ENCODE measurements at places on chromosomes 2 and 18.
A peak's percentile ranks its signal among the peaks of the same experiment; 100 is the strongest.

DNA sequence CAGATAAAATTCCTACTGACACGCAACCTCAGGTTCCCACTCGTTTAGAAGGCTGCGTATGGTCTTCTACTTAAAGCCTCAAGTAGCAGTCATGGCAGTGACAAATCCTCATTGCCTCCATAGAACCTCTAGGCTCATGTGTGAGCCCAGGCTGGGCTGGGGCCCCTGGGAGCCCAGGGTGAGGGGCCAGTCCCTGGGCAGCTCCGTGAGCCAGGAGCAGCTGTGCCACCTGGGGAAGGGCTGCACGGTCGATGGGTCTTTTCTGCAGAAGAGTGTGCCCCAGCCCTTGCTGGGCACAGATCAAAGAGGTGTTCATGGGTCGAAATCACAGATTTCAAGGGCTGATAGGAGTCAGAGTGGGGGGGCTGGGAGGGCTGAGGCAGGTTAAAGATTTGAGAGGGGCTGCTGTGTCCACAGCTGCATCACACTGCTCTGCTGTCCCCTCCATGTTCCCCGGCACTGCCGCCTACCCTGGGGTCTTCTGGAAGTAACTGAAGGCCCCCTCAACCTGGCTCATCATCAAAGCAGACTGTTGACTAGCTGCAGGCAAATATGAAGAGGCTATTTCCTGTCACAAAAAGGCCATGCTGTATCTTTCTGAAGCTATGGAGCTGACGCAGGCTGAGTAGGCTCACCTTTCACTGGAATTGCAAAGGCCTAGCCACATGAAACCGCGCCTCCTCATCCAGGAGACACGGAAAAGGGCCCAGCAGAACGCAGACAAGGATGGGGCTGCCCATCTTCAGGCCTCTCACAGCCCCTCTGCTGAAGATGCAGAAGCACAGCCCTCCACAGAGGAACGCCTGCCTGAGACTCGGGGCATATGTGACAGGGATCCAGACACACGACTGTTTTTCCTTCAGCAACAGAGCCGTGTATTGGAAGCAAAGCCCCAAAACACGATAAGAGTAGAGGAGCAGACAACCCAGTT is 35.7 kb upstream of the ALPP start:
- DNase-seq, result no peak

GRCh38 chr2:123853161-123853560 is 171.9 kb upstream of the CNTNAP5 start:
- DNase-seq, result no peak

DNA sequence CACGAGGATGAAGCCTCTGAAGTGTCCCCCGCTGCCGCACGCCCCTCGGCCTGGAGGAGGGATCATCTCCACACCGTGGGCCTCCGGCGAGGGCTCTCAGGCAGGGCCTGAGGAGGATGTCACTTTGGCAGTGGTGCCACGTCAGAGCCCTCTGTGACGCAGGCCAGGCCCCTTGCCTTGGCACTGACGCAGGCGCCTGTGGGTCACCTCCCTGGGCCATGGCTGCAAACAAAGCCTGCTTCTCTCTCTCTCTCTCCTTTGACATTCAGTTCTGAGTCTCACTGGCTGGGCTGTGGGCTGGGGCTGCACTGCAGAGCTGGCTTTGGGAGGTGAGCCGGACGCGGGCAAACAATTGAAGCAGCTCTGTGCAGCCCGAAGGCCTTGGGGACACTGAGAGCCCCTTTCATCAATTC is 273.7 kb downstream of the TWIST2 start:
- no peak for DNase-seq

- DNase-seq, result no peak
Observed at GRCh38 chr2:232836934-232837333, 33.1 kb upstream of the SNORC start.

- DNase-seq, result no peak
Observed at GRCh38 chr2:121837591-121837990, 82.1 kb downstream of the TSN start.

DNA sequence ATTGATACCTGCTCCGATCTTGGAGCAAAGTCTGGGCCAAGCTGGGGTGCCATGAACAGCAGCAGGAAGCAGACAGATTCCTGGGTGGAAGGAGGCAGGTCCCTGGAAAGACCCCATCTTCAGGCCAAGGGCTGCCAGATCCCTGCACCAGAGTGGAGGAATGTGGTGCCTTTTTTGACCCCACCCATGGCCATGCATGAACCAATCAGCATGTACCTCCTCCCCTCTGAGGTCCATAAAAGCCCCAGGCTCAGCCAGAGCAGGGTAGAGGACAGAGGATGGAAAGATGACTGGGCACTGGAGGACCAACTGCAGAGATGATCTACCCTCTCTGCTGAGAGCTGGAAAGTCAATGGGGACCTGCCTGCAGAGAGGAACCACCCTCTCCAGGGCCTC is 34.4 kb upstream of the ID2 start:
- DNase-seq, result no peak

DNA sequence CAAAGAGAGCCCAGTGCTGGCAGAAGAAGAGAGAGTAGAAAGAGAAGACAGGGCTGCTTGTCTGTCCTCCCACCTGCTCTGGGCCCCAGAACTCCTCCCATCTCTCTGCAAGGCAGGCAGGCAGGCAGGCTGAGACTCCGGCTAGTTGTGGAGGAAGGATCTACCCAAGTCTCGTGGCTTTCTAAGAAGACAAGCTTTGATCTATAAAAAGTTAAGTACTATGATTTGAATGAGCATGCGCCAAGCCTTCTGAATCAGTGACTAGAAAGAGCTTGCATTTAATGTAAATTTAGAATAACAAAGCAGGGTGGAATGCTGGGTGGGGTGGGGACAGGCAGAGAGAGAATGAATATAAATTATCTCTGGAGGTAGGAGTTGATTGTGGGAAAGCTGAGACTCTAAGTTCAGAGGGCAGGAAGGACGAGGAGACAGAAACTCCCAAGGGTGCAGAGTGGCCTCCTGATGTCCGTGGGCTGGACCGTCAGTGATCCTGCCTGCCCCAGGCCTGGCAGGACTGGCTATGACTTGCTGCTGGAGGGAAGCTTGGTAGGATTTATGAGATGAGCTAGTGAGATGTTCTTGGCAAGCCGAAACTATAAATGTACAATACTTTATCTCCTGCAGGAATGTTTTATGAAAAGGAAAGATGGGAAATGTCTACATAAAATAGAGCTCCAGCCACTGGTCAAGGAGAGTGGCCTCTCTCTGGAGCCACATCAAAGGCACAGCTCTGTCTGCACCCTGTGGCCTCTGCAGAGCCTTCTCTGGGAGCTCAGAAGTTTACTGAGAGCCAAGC is 447.5 kb downstream of the TNS1 start:
- DNase-seq, result no peak

DNA sequence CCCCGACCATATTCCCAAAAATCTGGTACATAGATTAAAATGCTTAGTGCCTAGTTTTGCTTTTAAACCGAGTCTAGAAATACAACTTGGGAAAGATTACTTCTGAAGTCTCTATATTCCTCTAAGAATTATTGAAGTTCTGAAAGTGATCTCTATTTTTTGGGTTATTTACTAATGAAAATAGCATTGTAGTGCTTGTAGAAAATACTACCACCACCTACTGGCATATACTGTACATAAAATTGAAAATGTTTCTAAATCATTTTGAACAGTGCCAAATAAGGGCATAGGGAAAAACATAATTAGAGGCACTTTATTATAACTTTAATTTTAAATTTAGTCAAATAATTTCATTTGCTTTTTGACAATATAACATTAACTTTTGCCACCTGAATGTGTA is 1399.6 kb upstream of the ZEB2 start:
- no peak for DNase-seq

DNA sequence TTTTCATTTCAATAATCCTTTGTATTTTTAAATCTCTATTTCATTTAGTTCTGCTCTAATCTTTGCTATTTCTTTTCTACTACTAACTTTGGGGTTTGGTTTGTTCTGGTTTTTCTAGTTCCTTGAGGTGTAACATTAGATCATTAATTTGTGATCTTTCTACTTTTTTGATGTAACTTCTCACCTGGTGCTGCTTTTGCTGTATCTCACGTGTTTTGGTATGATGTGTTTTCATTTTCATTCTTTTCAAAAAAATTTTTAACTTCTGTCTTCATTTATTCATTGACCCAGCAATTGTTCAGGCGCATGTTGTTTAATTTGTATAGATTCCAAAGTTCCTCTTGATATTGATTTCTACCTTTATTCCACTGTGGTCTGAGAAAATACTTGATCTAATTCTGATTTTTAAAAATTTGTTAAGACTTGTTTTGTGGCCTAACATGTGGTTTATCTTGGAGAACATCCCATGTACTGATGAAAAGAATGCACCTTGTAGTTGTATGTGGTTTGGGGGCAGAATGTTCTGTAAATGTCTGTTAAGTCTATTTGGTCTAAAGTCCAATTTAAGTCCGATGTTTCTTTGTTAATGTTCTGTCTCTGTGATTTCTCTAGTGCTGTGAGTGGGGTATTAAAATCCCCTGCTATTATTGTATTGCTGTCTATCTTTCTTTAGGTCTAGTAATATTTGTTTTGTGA is 17.3 kb upstream of the MALT1 start:
- DNase-seq, result no peak

DNA sequence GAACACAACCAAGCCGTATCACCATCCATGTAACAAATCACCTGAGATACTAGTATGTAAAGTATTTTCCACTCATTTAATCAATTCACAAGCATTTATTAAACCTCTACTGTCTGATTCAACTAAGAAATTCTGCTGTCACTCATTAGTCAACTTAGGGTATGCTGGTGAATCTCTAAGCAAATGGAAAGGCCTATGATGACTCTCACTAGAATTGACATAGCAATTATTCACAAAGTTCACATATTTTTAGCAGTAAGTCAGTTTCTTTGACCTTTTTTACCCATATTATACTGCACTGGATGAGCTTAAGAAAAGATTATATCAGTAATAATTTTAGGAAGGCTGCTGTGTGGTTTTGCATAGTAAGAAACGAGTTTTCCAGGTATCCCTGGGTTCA is 130.1 kb downstream of the SLC8A1 start:
- no peak for DNase-seq

DNA sequence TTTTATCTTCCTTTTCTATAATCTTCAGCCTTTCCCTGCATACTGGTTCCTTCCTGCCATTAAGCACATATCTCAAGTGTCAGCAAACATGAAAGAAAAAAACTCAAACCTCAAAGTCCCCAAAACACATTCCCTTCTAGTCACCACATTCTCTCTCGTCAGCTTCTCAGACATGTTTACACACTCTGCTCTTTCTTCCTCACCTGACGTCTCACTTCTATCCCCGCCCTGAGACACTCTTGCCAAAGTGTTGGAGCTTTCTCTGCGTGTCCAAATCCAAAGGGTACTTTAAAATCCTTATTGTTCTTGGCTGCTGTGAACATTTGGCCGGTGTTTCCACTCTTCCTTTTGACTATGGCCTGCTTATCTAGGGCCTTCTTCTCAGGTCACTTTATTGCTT is 47.9 kb downstream of the SOX11 start:
- no peak for DNase-seq

GRCh38 chr2:105635564-105635963 is 109.1 kb upstream of the NCK2 start:
- no peak for DNase-seq

DNA sequence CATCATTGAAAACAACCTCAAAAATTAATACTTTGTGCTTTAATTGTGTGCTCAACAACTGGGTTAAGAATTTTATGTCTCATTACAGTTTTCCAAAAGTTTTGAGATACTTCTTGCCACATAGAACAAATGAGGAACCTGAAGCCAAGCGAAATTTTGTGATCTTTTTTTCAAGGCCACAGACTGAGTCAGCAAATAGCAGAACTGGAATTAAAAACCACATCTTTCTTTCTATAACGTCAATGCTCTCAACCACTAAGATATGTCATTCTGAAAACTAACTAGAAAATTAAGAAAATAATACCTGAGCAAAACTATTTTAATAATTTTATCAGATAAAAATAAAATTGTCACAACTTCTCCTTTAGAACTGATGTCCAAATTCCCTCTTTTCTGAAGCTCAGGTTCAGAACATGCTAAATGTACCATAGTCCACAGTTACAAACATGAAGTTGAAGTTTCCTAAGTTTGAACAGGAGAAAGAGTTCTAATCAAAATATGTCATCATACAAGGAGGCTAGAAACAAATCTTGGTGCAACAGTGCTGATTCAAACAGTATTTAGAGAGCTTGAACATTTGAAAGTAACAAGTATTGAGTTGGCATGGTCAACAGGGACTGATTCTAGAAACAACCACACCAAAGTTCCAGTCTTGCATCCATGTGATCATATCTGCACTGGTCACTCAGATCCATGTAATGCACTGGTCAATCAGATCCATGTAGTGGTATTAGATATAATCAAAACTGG is 27.6 kb upstream of the CALCRL start:
- no peak for DNase-seq

GRCh38 chr2:107002735-107003134 is 116.8 kb upstream of the ST6GAL2 start:
- no peak for DNase-seq

DNA sequence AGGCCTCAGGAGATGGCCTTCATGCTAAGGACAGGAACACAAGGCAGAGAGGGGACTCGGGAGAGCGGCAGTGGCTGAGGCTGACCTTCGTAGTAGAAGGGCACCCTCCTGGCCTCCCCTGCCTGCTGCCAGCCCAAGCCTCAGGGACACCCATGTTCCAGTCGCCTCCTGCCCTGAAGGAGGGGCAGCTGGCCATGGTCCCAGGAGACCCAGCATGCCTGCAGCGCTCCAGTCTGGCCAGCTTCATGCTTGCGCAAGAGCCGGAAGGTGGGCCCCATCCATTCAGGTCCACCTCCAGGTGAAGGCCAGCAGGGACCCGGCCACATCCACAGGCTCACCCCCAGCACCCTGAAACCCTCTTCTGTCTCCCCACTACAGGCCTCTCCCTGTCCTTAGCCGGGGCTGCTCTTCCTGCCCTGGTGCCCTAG is 35.0 kb downstream of the BIN1 start:
- no peak for DNase-seq

- no peak for DNase-seq
Observed at GRCh38 chr2:78145395-78145996, 623.3 kb upstream of the LRRTM4 start.

DNA sequence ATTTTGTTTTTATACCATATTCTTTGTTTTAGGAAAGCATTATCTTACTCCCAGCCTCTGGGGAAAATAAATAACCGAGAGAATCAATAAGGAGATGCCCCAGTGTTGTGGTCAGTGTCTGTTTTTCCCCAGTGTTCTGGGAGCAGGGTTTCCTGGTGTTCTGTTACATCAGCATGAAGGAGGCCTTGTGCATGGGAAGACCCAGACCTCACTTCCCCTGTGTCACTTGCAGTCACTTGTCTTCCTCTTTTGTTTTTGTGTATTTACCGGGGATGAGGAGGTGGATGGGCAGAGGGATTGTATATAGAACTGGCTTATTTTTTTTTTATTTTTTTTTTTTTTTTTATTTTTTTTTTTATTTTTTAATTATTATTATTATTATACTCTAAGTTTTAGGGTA is 45.0 kb upstream of the MGAT5 start:
- no peak for DNase-seq

GRCh38 chr2:64019083-64019974 is at the start of gene VPS54:
Gene VPS54 (minus strand): TSS chr2:64019428. CDS start chr2:63983999, 35,429 bp downstream.
- DNase-seq, result peak; percentile 75

GRCh38 chr2:24618144-24618543 is 127.1 kb downstream of the NCOA1 start:
- DNase-seq, result peak; percentile 53

- no peak for DNase-seq
Observed at GRCh38 chr2:223055836-223056235, 3.8 kb downstream of the KCNE4 start.

Data from NCI-H82 (cell line).